ENCODE measurements at places on chromosomes 1 and 21.

- H3K27ac ChIP-seq: no peak overlapping the region
- no peak overlapping the region for H3K4me3 ChIP-seq
- no peaks in the 10 kb centered on the region for H3K4me1 ChIP-seq
- peaks cover 3% of the 10 kb centered on the region for H3K27me3 ChIP-seq
- no peak for DNase-seq
These were observed 37.8 kb upstream of the GADD45A start for GRCh38 chr1:67647036-67647798.

DNA sequence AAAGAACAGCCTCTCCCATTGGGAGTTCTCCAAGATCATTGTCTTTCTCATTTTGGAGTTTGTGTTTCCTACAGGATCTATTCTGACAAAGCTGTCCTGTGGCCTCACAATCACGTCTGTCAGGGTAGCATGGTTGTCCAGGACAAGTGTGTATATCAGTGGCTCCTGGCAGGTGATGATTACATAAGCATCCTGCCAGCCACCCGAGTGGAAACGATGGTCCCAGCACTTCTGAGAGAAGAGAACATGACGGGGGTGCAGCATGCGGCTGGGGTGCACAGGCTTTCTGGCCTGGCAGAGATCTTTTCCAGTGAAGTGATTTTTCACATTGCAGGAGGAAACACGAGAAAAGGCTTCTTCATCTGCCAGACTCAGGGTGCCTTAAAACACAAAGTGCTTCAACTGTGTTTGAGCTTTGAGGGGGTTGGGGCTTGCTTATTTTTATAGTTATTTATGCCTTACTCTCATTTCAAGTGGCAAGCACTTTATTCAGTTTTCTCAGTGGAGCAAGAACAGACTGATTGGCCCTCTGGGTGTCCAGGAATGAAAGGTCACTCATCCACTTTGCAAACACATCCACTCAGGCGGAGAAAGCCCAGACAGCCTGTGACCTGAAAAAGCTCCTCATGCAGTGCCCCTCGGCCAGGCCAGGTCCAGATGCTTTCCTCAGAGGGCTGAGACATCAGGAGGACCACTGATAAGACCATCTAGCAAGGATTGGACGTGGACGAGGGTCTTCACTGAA, 186.0 kb downstream of the DUSP10 start:
- H3K27ac ChIP-seq: no peak overlapping the region
- H3K36me3 ChIP-seq: no peaks in the 10 kb centered on the region
- peaks cover 9% of the 10 kb centered on the region for H3K27me3 ChIP-seq
- no peak overlapping the region for H3K4me3 ChIP-seq
- DNase-seq: no peak

- H3K27ac ChIP-seq: no peak overlapping the region
- DNase-seq: no peak
- no peaks in the 10 kb centered on the region for H3K36me3 ChIP-seq
- peaks cover 5% of the 10 kb centered on the region for H3K27me3 ChIP-seq
These were observed 21.9 kb downstream of the CHD5 start for GRCh38 chr1:6158181-6158580.

- no peak for DNase-seq
- H3K4me3 ChIP-seq: no peak overlapping the region
- peaks cover 13% of the 10 kb centered on the region for H3K27me3 ChIP-seq
- peaks cover 14% of the 10 kb centered on the region for H3K4me1 ChIP-seq
- H3K27ac ChIP-seq: no peak overlapping the region
These were observed 73.9 kb upstream of the ANGPTL1 start for GRCh38 chr1:178944729-178945128.

GRCh38 chr1:30747033-30748008, 10.3 kb downstream of the LAPTM5 start:
- DNase-seq: no peak
- H3K27me3 ChIP-seq: no peaks in the 10 kb centered on the region
- H3K4me1 ChIP-seq: peaks cover 94% of the 10 kb centered on the region
- peak overlapping the region; percentile 86 for H3K4me3 ChIP-seq
- H3K36me3 ChIP-seq: peaks cover 23% of the 10 kb centered on the region

Measured in activated naive CD8-positive, alpha-beta T cell treated with anti-CD3 and anti-CD28 coated beads, Interleukin-2, amount 10 ng/mL, durations not matched to agents 7 days and 5 days (primary cell).